ENCODE measurements at places on chromosomes 11 and 22.
A peak's percentile ranks its signal among the peaks of the same experiment; 100 is the strongest.

GRCh38 chr11:129943036-129943435 is 47.7 kb upstream of the NFRKB start:
- no peak for DNase-seq

- DNase-seq, result no peak
Measured at GRCh38 chr11:12210200-12210599, 99.8 kb downstream of the MICAL2 start.

GRCh38 chr11:135073381-135073780 is 661.3 kb upstream of the B3GAT1 start:
- DNase-seq, result no peak

DNA sequence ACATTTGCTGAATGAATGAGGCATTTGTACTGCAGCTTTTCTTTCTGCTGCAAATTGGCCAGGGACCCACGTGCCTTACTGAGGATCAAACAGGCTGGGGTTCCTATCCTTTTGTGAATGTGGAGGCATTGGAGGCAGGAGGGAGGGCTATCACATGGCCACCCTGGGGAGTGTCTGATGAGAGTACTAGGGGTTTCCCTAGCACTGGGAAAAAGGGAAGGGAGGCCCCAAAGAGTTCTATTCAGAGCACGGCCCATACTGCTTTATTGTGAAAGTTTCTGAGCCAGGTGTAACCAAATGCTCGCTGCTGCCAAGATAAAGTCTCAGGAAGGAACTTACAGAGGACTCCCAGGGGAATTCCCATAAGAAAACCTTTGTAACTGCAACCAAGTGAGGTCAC is 78.4 kb upstream of the ANO1 start:
- DNase-seq, result no peak

- no peak for DNase-seq
Measured at GRCh38 chr11:2207212-2207611, 35.6 kb upstream of the TH start.

DNA sequence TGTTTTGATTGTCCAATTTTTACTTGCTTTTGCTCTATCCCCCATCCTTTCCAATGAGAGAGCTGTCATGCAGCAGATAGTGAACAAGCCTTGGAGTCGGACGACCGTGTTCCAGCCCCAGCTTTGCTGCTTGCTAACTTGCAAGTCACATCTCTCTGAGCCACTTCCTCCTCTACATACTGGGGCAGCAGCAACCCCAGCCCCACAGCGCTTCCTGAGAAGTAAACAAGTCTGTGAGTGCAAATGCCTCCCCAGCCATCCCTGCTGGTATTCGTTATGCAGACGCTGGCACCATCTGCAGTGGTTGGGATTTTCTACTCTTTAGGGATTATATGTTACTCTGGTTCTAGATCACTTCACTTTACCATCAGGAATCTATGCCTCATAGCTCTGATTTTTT is 35.0 kb downstream of the TPBGL start:
- peak; percentile 35 for DNase-seq

GRCh38 chr11:108853864-108854263 is 189.0 kb downstream of the DDX10 start:
- no peak for DNase-seq

GRCh38 chr22:46976143-46976542 is 213.7 kb downstream of the TBC1D22A start:
- no peak for DNase-seq

- no peak for DNase-seq
Measured at GRCh38 chr11:23232652-23233051, 372.4 kb upstream of the CCDC179 start.

DNA sequence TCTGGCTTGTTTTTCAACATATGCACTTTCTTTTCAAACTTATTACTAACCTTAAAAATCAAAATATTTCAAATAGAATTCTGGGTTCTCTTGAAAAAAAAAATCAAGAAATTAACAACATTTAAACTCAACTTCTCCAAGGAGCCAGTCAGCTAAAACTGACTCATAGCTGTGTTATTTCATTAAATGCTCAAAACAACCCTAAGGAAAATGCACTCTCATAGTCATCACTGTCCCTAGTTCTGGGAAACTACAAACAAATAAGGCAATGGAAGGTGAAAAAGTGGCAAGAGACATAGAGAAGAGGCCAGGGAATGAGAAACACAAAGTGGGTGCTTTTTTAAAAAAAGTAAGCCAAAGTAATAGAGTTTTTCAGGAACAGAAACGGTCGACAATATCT is 4.1 kb upstream of the ARHGAP20 start:
- DNase-seq, result no peak

DNA sequence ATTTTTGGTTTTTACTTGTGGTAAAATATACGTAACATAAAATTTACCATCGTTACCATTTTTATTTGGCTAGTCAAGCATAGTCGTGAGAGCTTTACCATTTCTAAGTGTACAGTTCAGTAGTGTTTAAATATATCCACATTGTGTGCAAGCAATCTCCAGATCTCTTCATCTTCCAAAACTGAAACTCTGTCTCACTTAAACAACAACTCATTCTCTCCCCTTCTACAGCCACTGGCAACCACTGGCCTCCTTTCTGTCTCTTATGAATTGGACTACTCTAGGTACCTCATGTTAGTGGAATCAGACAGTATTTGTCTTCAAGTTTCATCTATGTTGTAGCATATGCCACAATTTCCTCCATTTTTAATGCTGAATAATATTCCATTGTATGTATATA is 37.4 kb downstream of the SMC1B start:
- no peak for DNase-seq

DNA sequence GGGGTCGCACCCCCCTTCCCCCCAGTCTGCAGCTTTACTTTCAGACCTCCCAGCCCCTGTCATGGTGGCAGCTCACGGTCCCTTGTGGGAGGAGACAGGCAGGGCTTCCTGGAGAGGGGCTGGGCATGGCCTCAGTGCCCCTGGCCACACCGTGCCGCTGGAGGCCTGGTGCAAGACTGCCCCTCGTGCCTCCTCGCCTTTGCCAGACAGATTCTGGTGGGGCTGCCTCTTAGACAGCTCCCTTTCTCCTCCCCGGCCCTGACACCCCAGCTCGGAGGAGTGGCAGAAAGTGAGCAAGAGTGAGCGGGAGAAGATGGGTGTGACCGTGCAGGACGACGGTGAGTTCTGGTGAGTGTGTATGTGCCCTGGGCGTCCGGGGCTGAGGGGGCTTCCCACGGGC is 12.1 kb upstream of the MYO7A start:
- no peak for DNase-seq

DNA sequence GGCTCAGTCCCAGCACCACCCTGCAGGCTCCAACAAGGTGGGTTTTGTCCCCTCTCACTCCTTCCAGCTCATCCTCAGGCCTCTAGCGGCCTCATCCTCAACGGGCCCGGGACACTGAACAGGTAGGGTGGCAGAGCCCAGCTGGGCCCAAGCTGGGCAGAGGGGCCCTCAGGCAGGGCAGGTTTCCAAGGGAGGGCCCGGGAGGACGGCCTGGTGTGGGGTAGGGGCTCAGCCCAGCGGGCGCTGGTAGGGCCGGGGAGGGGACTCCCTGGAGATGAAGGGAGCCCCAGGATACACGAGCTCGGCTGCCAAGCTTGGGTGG is 2.5 kb upstream of the IFITM10 start:
- no peak for DNase-seq

GRCh38 chr11:3894128-3894731 is 38.8 kb downstream of the STIM1 start:
- no peak for DNase-seq

Data from effector CD8-positive, alpha-beta T cell (primary cell).